Urothelium cell line (cell line): ENCODE measurements at places on chromosomes 11 and 22.

DNA sequence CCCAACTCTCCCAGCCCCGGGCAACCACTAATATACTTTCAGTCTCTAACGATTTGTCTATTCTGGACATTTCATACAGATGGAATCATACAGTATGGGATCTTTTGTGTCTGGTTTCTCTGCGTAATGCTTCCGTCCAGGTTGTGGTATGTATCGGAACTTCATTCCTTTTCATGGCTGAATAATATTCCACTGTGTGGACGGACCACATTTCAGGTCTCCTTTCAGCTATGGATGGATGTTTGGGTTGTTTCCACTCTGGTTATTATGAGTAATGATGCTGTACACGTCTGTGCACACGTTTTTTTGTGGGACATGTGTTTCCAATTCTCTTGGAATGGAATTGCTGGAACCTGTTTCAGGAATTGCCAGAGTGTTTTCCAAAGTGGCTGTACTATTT, 17.4 kb upstream of the CPT1A start:
- DNase-seq: no peak

GRCh38 chr11:111851636-111852035, 19.7 kb downstream of the ALG9 start:
- no peak for DNase-seq

- DNase-seq: no peak
Measured at GRCh38 chr11:65791719-65792213, 4.9 kb downstream of the OVOL1 start.

- peak; percentile 98 for DNase-seq
Measured at GRCh38 chr22:41367039-41367679, 14.6 kb upstream of the TEF start.

GRCh38 chr11:130175898-130176297, 16.3 kb downstream of the ST14 start:
- no peak for DNase-seq

GRCh38 chr11:126716456-126717083, 284.0 kb downstream of the KIRREL3 start:
- DNase-seq: peak; percentile 33

GRCh38 chr22:24434471-24435322, 7.3 kb downstream of the ADORA2A start:
- DNase-seq: no peak

DNA sequence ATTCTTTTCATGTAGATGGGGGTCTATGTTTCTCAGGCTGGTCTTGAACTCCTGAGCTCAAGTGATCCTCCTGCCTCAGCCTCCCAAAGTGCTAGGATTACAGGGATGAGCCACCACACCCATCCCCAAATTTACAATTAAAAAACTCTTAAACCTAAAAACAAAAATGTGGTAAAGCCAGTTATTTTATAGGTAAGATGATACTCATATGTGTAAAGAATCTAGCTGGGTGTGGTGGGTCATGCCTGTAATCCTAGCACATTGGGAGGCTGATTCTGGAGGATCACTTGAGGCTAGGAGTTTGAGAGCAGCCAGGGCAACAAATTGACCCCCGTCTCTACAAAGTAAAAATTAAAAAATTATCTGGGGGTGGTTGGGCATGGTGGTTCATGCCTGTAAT, 4.0 kb upstream of the RBM14 start:
- no peak for DNase-seq

DNA sequence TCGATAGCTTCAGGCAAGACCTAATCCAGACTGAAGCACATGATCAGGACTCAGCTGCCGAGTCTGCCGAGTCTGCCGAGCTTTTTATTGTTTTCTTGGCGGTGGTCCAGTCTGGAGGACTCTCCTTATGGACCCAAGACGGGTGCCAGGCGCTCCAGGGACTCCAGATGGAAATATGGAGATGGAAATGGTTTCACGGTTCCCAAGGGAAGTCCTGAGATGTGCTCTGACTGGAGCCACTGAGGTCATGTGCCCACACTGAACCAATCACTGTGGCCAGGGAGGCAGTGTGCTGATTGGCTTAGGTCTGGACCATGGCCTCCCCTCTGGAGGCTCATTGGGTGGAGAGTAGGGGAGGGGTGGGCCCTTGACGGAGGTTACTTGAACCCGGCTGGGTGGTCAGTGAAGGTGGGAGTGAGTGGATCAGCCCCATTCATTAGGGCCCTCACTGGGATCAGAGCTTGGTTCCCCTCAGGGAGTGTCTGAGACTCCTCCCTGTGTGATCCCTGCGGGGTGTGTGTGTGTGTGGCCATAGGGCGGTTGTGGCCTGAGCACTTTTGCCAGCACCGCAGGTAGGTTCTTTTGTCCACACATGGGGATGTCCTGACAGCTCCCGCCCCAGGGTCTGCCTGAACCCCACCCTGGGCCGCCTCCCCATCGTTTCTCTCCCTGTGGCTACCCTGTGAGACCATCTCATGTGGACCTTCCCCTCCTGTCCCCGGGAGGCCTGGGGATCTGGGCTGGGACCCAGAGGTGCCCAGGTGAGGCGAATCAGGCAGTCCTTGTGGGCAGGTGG, 14.0 kb downstream of the RPS6KA4 start:
- peak; percentile 64 for DNase-seq

DNA sequence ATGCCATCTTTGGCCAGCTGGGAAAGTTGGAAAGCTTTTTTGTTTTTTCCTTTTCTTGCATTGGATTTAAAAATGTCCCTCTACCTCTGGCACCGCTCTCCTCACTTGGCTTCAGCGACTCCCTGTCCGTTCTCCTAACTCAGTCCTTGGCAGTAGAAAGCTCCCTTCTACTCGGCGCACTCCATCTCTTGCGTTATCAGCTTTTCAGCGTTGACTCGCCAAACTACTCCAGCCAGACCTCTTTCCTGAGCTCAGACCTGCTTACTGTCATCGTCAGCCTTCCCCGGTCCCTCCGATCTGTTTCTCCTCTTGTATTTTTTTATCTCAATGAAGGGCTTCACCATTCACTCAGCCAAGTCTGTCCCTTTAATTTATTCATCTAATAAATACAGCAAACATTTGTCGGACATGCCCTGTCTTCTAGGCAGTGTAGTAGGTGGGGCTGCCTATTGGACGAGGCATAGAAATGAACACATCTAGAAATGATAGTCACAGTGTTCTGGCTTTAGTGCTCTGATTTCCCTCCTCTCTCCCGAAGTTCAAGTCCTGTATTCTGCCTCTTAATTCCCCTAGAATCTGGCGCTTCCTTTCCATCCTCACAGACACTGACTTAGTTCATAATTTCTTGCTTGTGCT, 839 bp downstream of the CEP164 start:
- DNase-seq: peak; percentile 4

- DNase-seq: peak; percentile 95
Measured at GRCh38 chr11:86244522-86245368, at the start of gene EED. EED (plus strand) TSS chr11:86244753; CDS start chr11:86245230, 477 bp downstream.

- no peak for DNase-seq
Measured at GRCh38 chr11:12285106-12285505, 92.3 kb upstream of the PARVA start.

DNA sequence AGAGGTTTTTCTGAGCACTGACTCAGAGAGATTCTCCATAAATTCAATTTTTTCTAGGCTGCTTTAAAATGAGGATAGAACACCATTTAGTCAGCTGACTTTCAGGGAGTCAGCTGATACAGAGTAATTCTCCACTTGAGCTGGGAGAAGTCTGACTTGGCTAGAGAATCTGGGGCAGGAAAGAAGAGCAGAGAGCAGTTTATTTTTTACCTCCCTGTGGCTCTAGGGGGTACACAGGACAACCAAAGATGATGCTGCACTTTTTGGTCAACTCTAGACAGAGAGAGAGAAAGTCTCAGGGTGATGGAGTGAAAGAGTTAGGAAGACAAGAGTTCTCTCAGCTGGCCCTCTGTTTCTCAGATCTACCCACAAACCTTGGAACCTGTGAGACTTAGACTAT, 67.3 kb upstream of the EED start:
- peak; percentile 1 for DNase-seq

DNA sequence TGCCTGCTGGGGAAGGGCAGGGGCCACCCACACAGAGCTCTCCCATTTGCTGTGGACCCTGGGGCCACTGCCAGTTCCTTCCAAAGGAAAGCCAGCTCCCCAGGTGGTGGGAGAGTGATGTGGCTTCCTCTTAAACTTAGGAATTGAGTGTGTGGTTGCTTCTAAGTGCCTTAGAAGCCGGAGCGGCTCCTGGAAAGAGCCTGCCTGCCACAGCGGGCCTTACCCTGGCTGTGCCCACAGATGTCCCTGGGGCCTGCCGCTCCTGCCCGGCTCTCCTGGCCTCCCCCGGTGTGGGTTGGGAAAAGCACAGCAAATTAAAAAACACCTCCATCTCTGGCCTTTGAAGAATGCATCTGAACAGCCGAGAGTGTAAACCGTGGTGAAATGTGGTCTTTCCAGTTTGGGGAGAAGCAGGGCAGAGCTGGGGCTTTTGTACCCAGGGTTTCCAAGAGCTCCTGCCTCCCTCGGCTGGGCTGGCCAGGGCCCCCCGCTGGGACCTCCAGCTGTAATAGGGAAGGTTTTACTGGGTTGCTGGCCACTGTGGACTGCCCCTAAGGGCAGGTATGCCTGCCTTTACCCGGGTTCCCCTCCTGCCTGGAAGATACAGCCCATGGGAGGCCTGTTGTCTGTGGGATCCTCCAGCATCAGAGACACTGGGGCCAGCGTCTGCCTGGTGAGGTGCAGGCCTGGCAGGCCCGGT, 30.2 kb downstream of the LRP5 start:
- DNase-seq: no peak

- peak; percentile 18 for DNase-seq
Measured at GRCh38 chr11:92978271-92979111, 9.0 kb downstream of the MTNR1B start.

DNA sequence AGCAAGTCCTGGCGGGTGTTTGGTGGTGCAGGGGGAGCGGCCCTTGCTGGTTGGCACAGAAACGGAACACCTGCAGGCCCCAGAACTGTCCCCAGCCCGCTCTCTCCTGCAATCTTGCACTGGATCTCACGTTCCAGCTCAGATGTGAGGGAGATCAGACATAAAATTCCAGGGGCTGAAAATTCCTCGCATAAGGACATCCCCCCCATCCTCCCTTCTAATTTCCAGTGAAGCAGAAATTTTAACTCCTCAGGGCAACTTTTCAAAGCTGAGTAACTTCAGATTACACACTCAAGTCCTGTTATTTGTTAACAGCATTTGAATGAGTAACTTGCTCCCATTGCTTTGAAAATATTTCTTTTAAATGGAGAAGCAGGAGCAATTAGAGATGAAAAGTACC, 40.3 kb upstream of the RASSF10 start:
- DNase-seq: no peak
